ENCODE measurements at places on chromosomes 7 and 10.
A peak's percentile ranks its signal among the peaks of the same experiment; 100 is the strongest.

DNA sequence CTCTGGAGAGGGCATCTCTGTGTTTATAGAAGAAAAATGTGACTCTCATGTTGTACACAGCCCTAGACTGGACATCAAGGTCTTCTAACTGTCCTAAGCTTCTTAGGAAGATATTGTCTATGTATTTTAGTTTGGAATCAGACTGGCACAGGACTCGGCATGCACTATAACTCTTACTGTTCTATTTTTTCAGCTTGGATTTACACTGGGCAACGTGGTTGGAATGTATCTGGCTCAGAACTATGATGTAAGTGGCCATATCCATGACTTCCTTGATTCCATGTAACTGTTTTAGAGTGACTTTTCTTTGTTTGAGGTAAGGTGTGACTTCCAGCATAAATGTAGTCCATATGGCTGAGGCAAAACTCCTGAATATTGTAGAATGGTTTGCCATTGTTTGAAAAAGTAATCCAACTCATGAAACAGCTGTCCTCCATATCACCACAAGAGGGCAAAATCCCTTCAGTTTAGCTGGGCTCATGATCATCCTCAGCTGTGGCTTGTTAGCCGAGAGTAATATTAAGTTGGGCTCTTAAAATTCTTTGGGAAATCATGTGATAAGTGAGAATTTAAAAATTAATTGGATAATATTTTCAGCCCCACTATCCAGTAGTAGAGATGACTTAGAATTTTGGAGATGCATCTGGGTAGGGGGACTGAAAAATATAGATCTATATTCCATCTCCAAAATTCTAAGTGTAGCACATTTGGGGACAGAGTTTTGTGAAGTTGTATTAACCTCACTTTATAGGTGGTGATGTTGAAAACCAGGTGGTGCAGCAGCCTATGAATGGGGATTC is 10.4 kb downstream of the STMP1 start:
- no peak for DNase-seq

DNA sequence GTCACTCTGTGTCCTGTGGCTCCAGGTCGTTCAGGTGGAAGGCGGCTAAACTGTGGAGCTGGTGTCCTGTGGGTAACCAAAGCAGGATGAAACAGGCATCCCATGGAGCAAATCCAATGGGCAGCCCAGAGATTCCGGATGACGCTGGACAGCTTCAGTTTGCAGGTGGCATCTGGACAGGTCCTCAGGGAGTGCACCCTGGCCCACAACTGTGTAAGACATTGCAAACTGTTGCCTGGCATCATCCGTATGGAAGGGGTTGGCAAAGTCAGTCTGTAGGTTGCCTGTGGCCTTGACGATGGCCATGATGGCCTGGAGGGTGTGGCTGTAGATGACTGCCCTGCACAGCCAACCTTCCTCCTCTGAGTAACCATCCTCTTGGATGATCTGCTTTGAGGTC is 35.5 kb downstream of the RPS24 start:
- no peak for DNase-seq

- DNase-seq, result peak; percentile 84
Observed at GRCh38 chr10:32379318-32379949, 32.5 kb upstream of the EPC1 start.

GRCh38 chr7:74017125-74017524 is 10.8 kb upstream of the ELN start:
- DNase-seq, result no peak

DNA sequence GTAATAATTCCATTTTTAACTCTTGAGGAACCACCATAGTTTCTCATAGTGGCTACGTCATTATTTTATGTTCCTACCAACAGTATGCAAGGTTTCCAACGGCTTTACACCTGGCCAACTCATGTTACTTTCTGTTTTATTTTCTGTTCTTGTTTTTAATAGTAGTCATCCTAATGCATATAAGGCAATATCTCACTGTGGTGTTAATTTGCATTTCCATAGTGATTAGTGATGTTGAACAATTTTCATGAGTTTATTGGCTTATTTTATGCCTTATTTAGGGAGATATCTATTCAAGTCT is 465.5 kb upstream of the KLF6 start:
- no peak for DNase-seq

Measured in T-helper 2 cell (primary cell).